Aorta (tissue), 5 donors: ENCODE measurements at places on chromosomes 11 and 22.
A peak's percentile ranks its signal among the peaks of the same experiment; 100 is the strongest.

GRCh38 chr22:42964994-42965699 lies 49.8 kb downstream of the PACSIN2 start:
- no peak for DNase-seq

DNA sequence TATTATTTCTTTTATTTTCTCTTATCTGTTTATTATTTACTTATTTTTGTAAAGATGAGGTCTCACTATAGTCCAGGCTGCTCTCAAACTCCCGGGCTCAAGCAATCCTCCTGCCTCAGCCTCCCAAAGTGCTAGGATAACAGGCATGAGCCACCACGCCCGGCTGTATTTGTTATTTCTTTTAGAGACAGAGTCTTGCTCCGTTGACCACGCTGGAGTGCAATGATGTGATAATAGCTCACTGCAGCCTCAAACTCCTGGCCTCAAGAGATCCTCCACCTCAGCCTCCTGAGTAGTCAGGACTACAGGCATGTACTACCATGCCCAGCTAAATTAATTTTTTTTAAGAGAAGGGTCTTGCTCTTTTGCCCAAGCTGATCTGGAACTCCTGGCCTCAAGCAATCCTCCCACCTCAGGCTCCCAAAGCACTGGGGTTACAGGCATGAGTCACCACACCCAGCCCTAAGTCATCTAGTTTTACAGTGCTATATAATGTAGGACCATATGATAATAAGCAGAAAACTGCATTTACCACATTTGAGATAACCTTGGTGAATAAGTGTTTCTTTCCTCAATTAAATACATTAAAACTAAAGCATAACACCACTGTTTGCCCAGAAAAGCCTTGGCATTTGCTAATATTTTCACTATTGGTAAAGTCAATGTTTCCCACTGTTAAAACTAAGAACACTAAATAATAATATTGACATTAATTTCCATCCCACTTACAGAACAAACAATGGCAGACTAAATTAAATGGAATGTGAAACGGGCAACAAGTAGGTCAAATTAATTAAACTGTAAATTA lies 127.5 kb downstream of the SIK3 start:
- DNase-seq: no peak

DNA sequence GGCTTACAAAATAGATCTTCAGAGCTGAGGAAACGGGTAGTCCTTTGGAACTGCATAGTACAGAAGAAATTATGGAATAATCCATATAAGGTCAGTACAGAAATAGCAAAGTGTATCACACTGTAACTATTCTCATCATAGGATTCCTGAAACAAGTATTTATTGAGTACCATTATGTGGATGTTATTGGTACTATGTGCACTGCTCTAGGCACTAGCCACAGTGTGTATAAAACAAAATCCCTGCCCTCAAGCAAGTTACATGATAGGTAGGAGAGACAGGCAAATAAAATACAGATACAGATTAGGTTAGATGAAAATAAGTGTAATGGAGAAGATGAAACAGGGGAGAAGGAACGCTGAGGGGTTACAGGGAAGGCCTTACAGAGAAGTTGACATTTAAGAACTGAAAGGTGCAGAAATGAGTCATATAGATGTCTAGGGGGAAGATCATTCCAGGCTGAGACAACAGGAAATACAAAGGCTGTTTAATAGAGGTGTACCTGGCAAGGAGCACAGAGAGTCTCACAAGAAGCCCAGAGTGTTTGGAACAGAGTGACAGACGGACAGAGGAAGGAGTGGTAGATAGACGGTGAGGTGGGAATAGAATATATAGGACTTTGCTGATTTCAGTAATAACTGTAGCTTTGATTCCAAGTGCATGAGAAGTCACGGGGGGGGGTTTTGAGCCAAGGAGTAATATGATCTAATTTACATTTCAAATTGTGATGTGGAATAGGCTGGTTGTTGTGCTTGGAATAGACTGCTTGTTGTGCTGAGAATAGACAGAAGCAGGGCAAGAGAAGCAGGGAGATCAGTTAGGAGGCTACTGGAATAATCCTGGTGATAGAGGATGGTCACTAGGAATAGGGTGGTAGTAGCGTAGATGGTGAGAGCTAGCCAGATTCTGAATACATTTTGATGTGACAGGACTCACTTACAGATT lies 13.7 kb downstream of the RNF141 start:
- DNase-seq: no peak

DNA sequence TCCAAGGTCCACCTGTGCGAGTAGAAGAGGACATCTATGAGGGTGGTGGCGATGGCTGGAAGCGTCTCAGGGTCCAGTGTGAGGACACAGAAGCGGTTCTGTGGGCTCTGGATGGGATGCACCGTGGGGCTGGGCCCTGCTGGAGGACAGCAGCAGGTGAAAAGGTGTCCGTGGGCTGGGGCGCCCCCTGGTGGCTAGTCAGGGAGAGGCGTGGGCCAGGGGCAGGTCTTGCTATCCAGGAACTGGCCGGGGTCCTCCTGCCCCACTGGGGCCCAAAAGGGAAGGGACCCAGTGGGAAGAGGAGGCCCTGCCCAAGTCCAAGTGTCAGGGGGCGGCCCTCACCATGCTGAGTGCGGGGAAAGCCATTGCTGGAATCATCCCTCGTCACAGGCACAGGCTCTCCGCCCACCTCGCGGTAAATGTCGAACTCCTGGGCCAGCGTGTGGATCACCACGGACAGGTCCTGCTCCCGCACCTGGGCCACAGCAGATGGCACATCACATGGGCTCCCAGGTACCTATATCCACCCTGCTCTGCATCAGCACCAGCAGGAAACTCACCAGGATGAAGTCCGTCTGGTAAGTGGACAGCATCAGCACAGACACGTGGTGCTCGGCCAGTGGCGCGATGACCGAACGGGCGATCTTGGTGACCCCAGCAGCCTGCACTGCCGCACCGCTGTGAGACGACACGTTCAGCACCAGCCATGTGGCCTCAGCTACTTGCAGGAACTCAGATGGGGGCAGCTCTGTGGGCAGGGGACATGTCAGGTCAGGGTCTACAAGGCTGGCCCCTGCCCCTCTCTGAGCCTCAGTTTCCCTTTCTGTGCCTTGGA lies 2.3 kb downstream of the CASTOR1 start:
- DNase-seq: peak; percentile 91

DNA sequence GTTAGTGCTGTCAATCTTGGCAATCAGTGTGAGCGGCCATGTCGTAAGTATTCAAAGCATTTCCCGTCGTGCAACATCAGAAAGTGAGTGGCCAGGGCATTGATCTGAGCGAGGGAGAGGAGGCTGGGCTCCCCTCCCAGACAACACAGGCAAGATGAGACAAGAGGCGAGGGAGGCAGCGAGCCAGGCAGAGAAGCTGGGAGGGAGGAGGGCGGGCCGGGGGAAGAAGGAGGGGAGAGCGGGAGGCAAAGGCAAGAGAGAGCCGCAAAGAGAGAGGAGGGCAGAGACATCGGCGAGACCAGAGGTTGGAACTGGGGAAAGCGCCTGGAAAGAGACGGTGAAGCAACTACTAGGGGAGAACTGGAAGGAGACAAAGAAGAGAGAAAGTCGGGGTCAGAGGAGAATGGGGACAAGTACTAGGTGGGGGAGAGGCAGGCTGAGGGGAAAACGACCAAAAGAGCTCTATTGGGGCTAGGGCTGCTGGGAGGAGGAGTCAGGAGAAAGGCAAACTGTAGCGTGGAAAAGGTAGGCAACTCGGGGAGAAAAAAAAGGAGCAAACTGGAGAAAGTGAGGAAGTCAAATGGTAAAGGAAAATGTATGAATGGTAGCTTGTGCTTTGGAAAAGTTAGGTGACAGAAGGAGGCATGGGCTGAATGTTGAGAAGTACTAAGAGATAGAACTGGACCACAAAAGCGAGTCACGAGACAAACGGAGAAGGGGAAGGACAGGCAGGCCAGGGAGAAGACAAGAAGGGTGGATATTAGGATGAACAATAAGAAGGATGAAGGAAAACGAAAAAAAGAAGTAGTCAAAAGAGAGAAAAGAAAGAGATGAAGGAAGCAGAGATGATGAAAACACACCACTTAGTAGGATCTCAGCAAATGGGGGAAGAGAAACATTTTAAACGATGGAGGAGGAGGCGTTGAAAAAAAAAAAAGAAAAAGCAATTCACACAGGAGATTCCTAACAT lies 130.5 kb upstream of the C11orf58 start:
- DNase-seq: peak; percentile 64

DNA sequence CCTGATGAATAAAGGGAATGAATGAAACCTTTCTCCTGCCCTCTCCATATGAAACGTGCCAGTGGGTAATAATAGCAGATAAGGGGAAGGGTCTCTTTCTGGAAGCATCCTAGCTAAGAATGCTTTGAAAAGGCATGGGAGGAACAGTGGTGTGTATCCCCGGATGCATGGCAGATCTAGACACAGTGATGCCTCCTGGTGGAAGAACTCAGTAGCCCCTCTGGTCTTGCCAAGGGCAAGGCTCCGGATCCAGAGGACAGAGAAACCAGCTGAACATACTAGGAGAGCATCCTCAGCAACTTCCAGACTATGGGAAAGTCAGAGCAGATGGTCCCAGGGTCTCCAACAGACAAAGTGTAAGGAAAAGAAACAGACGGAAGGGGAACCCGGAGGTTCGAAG lies 6.4 kb downstream of the BAIAP2L2 start:
- peak; percentile 26 for DNase-seq

DNA sequence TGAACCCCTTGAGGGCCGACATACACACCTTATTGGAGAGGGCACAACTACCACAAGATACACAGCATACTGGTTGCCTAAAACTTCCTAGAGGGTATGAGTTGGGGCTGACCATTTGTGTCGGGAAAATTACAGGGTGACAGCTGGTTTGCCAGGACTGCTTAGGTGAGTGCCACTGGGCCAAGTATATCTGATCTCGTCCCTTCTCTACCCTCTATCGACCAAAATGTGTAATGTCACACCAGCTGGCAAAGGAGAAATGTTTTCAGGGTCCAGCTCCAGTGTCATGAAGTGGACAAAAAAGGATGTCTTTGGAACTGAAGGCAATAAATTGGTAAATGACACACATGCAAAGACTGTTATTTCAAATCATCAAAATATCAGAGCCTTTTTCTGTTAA lies 126.1 kb downstream of the PGR start:
- no peak for DNase-seq

DNA sequence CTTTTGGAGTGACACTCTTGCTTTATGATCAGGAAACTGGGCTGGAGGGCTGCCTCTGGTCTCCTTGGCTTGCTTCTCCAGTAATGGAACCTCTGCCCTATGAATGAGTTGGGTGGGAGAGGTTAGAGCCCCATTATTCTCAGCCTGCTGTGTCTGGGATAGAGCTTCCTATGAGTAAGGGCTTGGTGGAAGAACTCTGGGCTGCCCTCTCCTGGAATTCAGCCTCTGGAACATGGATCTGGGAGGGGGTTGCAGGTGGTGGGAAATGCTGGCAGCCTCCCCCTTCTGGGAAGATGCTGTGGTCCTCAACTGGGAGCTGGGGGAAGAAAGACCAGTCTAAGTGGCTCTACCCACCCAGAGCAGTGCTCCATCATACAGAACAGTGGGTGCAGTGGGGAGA lies 81.8 kb upstream of the SYN3 start:
- no peak for DNase-seq

DNA sequence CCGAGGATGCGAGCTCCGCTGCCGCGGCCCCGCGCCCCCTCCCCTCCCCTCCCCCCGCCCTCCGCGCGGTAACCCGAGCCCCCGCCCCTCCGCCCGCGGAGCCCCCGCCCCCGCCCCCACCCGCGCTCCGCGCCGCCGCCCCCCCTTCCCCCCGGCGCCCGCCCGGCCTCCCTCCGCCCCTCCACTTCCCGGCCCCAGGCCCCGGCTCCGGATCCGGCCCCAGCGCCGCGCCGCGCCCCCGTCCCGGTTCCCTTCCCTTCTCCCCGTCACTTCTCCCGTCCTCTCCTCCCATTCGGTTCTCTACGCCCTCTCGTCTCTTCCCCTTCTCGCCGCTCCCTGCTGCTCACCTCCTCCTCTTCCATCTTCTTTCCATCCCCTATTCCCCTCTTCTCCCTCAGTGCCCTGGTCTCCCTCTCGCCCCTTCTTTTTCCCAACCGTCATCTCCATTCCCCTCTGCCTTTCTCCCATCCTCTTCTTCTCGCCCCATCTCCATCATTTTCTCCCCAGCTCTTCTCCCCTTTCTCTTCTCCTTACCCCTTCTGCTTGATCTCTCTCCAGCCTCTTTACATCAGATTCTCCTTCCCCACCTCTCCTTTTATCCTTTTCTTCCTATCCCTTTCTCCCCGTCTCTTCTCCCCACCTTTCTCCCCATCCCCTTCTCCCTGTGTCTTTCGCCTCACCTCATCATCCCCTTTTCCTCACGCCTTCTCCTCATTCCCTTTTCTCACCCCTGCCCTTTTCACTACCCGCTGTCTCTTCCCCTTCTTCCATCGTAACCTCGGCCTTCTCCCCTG lies at the start of gene DCHS1:
Gene DCHS1 (minus strand): TSS at position 20 of the 794 bp plus-strand sequence. CDS start 14,196 bp downstream, outside the sequence.
- peak; percentile 88 for DNase-seq

DNA sequence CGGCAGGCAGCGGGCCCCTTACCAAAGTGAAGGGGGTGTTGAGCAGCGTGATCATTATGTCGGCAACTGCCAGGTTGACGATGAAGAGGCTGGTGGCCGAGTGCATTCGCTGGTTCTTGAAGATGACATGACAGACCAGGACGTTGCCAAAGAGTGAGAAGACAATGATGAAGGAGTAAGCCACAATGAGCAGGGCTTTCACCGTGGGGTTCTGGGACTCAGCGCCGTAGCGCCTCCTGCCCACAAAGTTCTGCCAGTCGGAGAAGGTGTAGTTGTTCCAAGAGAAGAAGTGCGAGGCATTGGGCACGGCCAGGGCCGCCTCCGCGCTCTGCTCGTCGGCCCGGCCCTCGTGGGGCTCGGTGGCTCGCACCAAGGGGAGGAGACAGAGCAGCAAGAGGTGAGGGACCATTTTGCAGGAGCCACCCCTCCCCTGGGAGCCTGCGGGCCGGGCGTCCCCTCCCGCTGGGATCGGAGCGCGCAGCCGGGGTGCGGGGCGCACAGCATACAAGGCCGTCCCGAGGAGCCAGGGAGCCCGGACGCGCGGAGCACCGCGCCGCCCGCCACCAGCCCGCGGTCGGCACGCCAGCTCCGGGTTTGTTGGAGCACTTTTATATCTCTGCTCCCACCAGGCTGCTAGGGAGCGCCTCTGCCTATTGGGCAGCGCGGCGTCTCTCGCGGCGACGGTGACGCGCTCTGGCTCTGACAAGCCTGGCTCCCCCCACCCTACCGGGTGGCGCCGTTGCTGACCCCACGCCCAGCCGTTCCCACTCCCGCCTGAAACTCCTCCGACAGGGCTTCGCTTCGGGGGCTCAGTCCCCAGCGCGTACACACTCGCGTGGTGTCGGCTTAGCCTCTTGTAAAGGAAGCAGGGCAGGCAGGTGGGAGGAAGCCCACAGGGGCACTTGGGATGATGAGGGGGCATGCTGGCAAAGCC lies at the start of gene GPR83:
Gene GPR83 (minus strand): TSS at position 581 of the 934 bp plus-strand sequence. CDS start 172 bp downstream, at position 409.
- no peak for DNase-seq

- DNase-seq: no peak
Observed at GRCh38 chr11:66292543-66293332, 1.0 kb downstream of the TMEM151A start.

GRCh38 chr11:57278721-57279095 lies 41.7 kb upstream of the APLNR start:
- no peak for DNase-seq
